ENCODE measurements at places on chromosomes 13 and 19. TPM values are rescaled to one million over a fixed set of nuclear protein-coding genes. Genes with fewer than 3 reads are reported as not detected.
A peak's percentile ranks its signal among the peaks of the same experiment; 100 is the strongest.

RCBTB1 gene
- polyA plus RNA-seq: 8.6 TPM

PTGIR gene
- 1.8 TPM for polyA plus RNA-seq

FCAR gene
- 0.13 TPM for polyA plus RNA-seq

KLK4 gene
- not detected for polyA plus RNA-seq

RASAL3 gene
- 1.5 TPM for polyA plus RNA-seq

CCDC169 gene
- 2.7 TPM for polyA plus RNA-seq

NANOS3 gene
- polyA plus RNA-seq: 0.30 TPM

RGCC gene
- 14.9 TPM for polyA plus RNA-seq

DNA sequence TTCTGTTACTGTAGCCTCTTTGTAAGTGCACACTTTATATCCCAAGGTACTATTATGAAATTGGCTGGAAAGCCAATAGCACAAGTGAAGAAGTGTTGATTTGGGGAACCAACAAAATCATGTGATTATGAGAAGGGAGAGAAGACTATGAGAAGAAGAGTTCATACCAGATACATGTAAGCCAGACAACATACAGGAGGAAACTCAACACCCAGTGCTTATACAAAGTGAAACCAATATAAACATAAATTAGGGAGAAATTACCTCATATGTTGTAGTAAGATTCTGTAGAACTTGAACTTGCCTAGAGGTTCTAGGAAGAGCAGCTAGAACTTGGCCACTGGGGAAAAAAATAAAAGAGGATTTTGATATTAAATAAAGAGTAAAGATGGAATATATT lies 17.4 kb downstream of the CPB2 start:
- no peak for DNase-seq

DNA sequence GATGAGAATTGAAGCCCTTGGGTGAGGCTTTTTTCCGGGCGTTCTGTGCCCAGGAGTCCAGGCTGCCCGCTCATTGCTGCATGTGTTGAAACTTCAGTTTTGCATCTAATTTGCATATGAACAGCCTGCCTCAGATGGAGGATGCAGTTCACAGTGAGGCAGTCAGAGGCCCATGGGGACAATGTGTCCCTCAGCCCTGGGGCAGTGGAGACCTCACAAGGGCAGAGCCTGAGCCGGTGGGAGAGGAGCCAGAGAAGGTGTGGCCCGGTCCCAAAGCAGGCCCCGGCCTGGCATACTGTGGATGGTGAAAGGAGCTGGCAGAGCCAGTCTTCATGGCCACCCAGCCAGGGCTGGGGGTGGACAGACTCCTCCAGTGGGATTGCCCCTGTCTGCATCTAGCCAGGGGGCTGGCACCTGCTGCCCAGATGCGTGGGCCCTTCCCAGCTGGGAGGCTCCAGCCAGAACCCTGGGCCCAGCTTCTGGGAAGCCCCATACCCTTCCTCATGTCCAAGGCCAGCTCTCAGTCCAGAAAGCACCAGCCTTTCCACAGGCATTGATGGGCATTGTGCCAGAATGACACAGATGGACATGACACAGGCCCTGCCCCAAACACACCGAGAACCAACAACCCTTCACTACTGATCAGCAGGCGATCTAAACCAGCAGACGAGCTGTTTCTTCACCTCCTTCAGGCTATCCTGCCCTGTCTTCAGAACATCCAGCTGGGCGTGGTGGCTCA lies 32.9 kb upstream of the KCTD15 start:
- DNase-seq: no peak

DNA sequence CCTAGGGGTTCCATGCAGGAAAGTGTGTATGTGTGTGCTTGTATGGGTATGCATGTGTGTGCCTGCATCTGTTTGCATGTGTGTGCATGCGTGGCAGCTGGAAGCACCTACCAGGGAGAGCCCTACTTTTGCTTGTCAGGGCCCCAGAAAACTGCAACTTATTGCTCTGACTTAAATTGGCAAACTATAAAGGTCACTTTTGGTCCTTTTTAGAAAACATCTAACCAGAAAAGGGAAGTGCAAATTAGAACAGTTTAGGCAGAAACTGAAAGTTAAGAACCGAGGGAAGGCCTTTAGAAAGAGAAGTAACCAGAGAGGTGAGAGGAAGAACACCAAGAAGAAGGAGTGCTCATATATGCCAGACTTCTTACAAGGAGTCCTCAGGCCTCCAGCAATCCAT lies 32.5 kb downstream of the DLEU7 start:
- DNase-seq: no peak

- no peak for DNase-seq
Measured at GRCh38 chr13:34765446-34766180, 176.5 kb upstream of the NBEA start.

DNA sequence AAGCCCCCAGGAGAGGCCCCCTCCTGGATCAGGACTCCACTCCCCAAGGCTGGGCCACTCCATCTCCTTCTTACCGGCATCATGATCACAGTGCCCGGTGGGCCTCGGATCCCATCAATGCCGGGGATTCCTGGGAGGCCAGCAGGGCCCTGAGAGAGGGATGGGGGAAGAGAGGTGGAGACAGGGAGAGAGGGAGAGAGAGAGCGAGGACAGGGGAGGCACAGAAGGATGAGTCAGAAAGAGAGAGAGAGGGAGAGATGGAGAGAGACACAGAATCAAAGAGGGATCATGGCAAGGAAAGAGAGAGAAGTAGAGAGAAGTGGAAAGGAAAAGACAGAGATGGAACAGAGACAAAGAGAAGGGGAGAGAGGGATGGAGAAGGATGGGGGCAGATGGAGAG lies 13.8 kb downstream of the COL5A3 start:
- DNase-seq: no peak

- no peak for DNase-seq
Measured at GRCh38 chr13:99692854-99693253, 191.6 kb downstream of the TM9SF2 start.

- no peak for DNase-seq
Measured at GRCh38 chr19:7083076-7083956, 13.8 kb downstream of the ZNF557 start.

- DNase-seq: no peak
Measured at GRCh38 chr19:41223431-41224234, 4.6 kb downstream of the AXL start.

- DNase-seq: no peak
Measured at GRCh38 chr19:19160461-19161035, 9.5 kb downstream of the MEF2B start.

DNA sequence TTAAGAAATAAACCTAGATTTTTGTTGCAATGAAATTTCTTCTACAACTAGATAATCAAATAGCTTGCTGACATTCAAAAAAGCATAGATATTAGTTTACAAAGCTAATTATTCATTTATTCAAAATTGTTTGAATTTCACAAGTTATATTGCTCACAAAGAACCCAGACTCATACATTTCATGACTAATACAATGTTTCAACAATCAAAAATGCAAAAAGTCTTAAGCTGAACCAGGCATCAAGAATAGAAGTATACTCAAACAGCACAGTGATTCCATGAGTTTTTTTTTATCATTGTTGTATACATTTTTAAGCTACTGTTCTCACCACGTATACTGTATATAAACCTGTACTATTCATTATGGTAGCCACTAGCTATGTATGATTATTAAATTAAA lies 51.0 kb downstream of the DIAPH3 start:
- DNase-seq: no peak

- DNase-seq: no peak
Measured at GRCh38 chr13:91368101-91368500, 20.6 kb downstream of the MIR17HG start.

DNA sequence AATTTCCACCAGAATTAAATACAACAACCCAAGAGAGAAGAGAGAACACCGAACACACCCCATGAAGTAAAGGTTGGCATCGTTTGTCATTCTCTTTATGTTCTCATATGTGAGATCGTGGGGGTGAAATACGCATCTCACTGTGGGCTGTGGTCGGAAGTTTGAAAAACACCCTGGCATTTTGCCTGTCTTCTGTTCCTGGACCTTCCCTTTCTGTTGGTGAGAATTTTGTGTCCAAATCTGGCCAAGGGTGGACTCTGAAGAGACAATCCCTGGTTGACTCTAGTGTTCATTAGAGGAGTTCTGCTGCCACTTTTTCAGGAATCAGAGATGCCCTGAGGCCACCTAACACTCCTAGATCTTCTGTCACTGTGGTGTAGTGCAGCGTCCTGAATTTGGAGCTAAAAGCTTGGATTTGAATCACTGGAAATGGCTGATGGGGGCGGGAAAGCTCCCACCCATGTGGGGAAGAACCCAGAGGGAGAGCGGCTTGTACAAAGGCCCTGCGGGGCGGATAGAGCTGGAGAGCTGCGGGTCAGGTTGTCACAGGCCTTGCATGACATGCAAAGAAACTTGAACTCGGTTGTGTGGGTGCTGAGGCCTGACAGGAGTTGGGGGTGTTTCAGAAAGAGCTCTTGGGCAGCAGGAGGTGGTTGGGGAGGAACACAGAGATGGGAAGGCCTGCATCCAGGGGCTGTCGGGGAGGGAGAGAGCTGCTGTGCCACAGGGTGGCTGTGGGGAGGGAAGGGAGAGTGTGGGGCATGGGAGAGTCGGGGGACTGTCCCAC lies 11.1 kb upstream of the SPATA13 start:
- no peak for DNase-seq

GRCh38 chr13:113655346-113656002 lies 2.5 kb downstream of the ATP4B start:
- DNase-seq: peak; percentile 7

Measured in ovary (tissue), 10 donors.